ENCODE measurements at places on chromosomes 13 and 19. TPM values are rescaled to one million over a fixed set of nuclear protein-coding genes. Genes with fewer than 3 reads are reported as not detected.

The PCDH8 gene
- 2.7 TPM for total RNA-seq

The TLE6 gene
- 0.79 TPM for total RNA-seq

The METTL21C gene
- total RNA-seq: 3.0 TPM

The IL4I1 gene
- 0.49 TPM for total RNA-seq

The ZNF729 gene
- total RNA-seq: 0.10 TPM

The CADM4 gene
- 10.4 TPM for total RNA-seq

The CLEC17A gene
- total RNA-seq: 0.10 TPM

The THAP8 gene
- total RNA-seq: 2.3 TPM

The PRR20D gene
- total RNA-seq: not detected

The TRPC4 gene
- total RNA-seq: 0.69 TPM

The ZNF227 gene
- 20.2 TPM for total RNA-seq

The EBI3 gene
- total RNA-seq: not detected

The FZR1 gene
- total RNA-seq: 22.7 TPM

The APOE gene
- 313 TPM for total RNA-seq

The TGDS gene
- 21.6 TPM for total RNA-seq

The ZNF329 gene
- 11.8 TPM for total RNA-seq

The PCP2 gene
- total RNA-seq: not detected

The MRPL57 gene
- total RNA-seq: 9.8 TPM

The IFNL1 gene
- not detected for total RNA-seq

The BRME1 gene
- 2.6 TPM for total RNA-seq

The CEACAM3 gene
- total RNA-seq: 1.5 TPM

The LRRC8E gene
- total RNA-seq: 3.9 TPM
